ENCODE measurements at places on chromosomes 1 and 21.

- no peak for DNase-seq
Observed at GRCh38 chr1:43439781-43440180, 13.9 kb downstream of the HYI start.

DNA sequence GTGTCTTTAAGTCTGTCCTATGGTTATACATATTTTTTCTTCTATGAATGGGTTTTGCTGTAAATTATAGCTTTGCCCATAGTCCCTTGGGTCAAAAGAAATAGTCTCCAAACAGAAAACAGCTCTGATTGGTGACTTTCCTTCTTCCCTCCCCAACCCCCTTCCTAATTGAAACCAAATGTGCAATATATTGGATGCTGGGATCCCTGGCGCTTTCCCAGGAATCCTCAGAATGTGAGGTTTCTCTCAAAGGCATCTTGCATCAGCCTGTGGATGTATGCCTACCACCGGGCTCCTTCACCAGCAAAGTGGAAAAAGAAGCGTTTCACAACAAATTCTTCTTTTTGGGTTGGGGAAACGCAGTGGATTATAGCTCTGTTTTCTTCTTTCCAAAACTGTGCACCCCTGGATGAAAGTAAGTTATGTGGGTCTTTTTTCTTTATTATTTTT, at the start of gene DDR2:
Gene DDR2 (plus strand): TSS at position 248 of the 450 bp plus-strand sequence. CDS start 86,600 bp downstream, outside the sequence.
- no peak for DNase-seq

DNA sequence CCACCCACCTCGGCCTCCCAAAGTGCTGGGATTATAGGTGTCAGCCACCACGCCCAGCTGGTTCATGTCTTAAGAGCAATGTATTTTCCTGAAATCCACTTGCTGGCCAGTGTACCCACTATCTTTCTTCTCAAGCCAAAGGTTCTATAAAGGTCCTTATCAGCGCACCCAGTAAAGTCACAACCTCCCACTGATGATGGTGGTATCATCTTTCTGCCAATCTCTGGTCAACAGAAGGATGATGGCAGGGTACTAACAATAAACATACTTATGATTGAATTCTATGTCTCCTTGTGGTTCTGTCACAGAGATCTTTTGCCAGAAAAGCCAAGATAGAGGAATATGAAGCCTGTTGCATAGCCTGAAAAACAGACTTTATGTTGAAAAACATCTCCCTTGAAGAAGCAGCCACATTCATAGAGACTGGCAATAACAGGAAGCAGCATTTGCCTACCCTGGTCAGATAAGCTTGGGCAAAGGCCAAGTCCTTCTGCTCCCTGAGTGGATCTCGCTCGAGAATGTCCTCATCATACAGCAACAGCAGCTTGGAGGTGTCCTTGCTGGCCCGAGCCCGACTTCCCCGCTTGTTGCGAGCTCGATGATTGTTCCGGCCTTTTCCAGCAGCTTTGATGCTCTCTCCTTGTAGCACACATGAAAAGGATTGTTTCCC, 73.0 kb downstream of the DAP3 start:
- DNase-seq, result no peak

GRCh38 chr21:41367301-41367944, 5.6 kb downstream of the MX2 start:
- no peak for DNase-seq

GRCh38 chr1:241063276-241063675, 293.7 kb downstream of the RGS7 start:
- DNase-seq, result no peak

DNA sequence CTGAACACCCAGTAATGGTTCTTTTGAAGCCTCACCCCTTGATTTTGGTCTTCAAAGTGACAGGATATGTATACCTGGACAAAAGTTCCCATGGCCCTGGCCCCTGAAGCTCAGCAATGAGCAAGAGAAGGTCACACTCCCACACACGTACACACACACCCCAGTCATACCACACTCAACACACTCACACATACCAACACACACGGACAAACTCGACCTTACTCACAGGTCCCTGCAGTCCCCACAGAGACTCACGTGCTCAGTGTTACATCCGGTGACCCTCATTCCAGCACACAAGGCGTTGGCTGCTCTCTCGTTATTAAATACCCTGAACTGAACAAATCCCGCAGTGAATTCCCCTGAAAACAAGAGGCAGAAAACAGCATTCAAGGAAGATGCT, 5.9 kb downstream of the ITLN1 start:
- no peak for DNase-seq

GRCh38 chr1:221992427-221992826, 250.5 kb upstream of the DUSP10 start:
- no peak for DNase-seq

GRCh38 chr1:72394457-72394856, 112.1 kb upstream of the NEGR1 start:
- DNase-seq, result no peak

DNA sequence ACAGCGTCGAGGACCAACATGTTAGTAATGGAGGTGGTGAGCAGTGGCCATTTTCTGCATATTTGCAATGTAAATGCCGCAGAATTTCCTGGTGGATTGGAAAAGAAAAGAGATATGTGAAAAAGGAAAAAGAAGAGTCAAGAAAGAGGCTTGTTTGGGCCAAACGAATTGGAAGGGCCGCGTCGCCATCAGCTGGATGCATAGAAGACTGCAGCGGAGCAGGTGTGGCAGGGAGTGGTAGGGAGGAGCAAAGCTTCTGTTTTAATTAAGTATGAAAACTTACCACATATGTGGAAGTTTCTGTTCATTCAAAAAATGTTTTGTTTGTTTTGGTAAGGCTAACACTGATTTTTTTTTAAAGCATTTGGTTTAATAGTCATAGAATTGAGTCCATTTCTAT, 690.7 kb downstream of the NCAM2 start:
- no peak for DNase-seq

- peak; percentile 12 for DNase-seq
Observed at GRCh38 chr1:202710070-202711045, at the start of gene SYT2. Gene SYT2 (minus strand): TSS chr1:202710454. CDS start chr1:202605772, 104,682 bp downstream.

DNA sequence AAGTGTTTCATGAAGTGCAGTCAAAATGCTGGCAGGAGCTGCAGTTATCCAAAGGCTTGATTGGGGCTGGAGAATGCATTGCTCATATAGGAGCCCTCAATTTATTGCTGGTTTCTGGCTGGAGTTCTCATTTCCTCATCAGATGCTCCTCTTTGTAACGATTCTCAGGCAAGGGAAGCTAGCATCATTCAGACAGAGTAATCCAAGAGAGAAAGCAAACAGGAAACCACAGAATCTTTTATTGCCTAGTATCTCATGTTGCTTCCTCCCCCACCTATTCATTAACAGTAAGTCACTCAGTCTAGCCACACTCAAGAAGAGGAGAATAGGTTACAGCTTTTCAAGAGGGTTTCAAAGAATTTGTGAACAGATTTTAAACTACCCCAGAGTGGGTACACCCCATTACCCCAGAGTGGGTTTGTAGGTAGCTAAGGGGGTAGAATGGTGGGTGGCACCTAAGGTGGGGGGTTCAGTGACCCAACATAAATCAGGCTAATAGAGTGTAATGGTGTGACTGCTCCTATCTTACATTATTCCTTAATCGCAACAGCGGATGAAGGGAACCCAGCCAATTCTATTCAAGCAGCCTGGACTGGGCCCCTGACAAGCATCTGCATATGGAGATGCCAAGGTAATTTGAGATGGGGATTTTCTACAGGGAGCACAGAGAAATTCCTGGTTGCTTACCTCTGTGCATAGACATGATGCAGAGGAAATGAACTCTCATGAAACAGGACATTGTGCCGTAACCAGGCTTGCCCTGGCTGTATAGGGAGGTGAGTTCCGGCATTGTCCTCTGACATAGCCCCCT, 67.1 kb downstream of the KCNJ15 start:
- no peak for DNase-seq

- no peak for DNase-seq
Observed at GRCh38 chr1:227928811-227929375, 18.8 kb downstream of the WNT9A start.

DNA sequence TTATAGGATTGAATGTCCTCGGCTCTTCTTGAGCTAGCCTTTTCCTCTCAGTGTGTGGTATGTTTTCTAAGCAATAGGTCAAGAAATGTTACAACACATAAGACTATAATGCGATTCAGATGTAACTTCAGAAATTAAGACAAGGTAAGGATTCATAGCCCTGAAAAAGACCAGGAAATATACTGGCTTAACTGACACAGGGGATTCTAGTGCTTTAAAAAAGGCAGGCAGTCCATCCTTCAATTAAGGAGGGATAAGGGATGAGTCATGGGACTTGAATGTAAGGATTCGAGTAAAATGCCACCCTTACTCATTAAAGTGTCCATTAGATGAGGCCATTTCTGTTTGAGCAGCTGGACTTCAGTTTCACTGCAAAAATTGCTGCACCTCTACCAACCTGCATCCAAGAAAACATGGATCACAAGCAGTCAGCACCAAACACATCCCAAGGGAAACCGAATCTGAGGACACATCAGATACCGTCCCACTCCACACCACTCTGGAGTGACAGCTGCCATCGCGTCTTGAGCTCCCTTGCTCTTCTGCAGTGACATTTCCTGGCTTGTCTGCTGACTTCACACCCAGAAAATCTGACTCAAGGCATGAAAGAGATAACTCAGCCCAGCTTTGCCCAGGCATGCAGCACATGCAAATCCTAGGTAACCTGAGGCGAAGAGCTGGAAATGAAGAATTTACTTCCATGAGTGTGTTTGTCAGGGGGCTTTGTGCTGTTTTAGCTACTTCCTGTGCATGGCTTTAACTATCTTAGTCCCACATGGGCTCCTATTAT, 37.8 kb downstream of the NGF start:
- DNase-seq, result no peak

DNA sequence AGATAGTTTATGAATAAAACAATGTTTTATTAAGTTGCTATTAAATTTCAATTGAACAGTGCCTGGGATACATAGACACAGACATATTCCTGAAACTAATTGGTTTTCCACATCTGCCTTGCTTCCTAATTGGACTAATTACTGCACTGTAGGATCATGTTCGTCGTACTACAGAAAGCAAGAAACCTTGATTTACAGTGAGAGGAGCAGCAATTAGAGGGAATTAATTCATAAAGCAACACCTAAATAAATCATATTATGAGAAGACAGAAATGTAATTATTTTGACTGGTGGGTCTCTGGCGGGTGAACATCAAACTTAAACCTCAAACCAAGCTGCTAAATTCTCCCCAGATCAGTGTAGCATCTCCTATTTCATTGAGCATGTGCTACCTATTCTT, 124.6 kb upstream of the CAMK1G start:
- DNase-seq, result no peak

DNA sequence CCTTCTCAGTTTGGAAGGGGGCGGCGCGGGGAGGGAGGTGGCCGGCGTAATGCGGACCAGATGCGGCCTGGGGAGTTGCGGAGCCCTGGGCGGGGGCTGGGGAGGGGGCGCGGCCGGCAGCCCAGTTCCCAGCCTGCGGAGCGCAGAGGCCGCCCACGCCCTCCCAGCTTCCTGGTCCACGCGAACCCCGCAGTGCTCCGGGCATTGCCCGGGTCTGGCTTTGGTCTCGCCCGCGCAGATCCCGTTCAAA, 695 bp downstream of the DMBX1 start:
- DNase-seq, result no peak

DNA sequence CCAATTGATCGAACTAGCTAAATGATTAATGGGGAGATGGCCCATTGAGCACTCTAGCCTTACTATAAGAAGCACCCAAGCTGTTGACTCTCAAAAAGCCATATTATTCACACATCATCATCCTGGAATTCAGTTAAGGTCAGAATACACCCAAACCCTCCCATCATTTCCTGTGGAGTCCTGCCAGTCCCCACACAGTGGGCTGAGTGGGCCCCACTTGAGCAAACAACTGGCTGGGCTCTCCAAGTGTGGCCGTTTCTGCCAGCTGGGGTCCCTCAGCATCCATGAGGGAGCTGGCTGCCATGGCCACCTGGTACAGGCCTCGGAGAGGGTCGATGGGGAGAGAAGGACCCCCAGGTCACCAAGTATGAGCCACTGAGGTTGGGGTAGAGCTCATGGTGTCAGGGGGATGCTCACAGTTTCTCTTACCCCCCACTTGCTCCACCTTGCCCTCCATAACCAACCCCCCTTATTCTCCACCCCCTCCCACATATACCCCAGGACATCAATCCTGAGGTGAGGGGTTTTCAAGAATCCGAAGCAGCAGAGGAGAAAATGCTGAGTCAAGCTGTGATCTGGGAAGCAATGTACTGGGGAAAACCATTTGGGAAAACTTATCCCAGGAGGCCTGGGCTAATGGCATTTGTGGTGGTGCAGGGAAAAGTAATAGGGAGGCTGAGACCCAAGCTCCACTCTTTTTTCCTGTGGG, 60.3 kb downstream of the UBE2T start:
- DNase-seq, result no peak

- DNase-seq, result no peak
Observed at GRCh38 chr1:47578721-47579419, 141.0 kb downstream of the FOXD2 start.

- DNase-seq, result no peak
Observed at GRCh38 chr1:160664573-160665051, 17.8 kb upstream of the SLAMF1 start.

DNA sequence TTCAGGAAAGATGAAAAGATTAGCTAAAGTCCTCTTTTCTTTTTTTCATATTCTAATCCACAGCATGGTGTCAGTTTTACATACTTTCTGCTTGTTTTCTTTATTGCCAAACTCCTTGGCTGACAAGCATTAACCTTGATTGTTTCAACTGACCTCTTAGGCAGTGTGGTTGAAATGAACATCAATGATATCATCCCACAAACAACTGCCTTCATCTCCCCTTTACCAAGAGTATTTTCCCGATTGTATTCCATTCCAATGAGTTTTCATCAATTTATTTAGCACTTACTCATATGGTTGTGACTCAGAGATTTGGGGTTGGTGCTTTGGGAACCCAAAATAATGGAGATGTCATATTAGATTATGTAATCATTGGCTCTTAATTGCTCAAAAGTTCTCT, 71.8 kb downstream of the SPAG17 start:
- DNase-seq, result no peak

- no peak for DNase-seq
Observed at GRCh38 chr1:113659035-113659434, 100.3 kb downstream of the PHTF1 start.

GRCh38 chr1:156865258-156865657, 4.6 kb downstream of the NTRK1 start:
- no peak for DNase-seq

DNA sequence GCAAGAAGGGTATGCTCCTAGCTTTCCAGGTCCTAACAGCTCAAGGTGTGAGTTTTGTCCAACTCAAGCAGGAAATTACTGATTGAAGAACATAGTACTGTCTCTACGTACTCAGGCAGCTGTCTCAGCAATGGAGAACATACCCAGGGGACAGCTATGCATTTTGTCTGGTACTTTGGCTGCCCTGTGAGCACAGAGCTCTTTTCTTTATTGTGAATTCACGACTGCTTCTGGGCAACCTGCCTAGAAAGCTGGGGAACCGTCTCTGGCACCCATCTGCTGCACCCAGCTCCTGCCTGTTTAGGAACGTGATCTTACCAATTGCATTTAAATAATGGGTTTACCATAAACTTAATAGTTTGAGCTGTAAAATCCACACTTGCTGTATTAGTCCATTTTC, 258.1 kb downstream of the HHAT start:
- no peak for DNase-seq

- no peak for DNase-seq
Observed at GRCh38 chr1:63662056-63662836, 69.0 kb downstream of the PGM1 start.
